ENCODE measurements at places on chromosomes 6 and 20. TPM values are rescaled to one million over a fixed set of nuclear protein-coding genes. Genes with fewer than 3 reads are reported as not detected.

The NKX2-2 gene
- not detected for total RNA-seq

The TNNC2 gene
- total RNA-seq: 3,158 TPM

The WFDC10B gene
- not detected for total RNA-seq

The UBD gene
- total RNA-seq: not detected

The GPX5 gene
- not detected for total RNA-seq

The MYMX gene
- total RNA-seq: 0.36 TPM

The VNN1 gene
- 0.36 TPM for total RNA-seq

DNA sequence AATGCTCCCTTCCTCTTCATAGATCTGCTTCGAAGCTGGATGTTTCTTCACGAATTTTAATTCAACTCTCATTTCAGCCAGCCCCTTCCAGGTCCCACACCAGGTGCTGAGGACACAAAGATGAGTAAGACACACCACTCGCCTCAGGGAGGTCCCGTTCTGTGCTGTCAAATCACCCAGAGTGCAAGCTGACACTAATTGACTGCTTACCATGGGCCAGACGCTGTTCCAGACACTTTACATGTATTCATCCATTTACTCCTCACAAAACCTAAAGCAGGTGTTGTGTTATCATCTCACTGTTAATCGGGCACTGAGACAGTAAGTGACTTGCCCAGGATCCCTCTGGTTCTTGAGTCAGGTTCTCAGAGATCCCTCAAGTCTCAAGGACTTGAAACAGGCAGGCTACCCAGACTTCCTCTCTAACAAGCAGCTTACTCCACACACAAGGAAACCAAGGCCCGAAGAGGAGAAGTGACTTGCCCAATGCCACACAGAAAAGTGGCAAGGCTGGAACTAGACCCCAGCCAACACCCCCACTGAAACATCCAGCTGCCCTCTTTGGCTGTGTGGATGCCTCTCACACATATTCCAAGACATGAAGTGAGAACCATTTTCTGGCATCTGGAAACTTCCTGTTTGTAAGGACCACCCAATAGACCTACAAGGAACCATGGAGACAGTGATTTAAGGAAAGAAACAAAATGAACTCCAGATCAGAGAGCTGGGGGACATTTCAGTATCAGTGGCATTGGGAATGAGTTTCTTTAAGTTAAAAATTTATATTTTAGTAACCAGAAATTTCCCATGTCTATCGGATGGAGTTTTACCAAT lies 174.5 kb downstream of the CDC5L start:
- DNase-seq: no peak

DNA sequence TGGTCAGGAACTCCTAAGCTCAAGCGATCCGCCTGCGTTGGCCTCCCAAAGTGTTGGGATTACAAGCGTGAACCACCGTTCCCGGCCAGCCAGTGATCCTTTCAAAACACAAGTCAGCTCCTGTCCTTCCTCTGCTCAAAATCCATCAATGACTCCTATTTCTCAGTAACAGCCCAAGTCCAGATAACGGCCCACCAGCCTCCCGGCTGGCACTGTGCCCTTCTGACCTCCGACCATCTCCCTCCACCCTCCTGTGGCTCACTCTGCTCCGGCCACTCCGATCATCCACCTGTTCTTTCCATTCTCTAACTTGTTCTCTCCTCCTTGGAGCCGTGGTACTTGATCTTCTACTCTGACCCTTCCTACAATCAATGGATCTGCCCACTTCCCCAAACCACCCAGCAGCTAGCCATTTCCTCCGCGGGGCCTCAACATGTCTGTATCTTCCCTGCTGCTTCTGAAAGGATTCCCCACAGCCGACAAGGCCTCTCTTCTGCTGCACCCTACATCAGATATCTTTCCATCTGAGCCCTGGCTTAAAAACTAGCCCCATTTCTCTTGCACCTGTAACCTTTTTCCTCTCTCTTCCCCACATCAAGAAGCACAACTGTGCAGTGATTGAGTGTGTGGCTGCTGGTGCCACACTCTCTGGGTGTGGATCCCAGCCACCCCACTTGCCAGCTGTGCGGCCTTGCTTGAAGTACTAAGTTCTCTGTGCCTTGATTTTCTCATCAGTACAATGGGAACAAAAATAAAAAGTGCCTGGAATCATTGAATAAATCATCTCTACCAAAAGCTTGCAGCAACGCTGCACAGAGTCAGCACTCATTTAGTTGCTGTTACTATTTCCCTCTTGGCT lies 6.1 kb upstream of the ZMYND8 start:
- no peak for DNase-seq

- no peak for DNase-seq
Observed at GRCh38 chr6:155054491-155055250, 59.6 kb downstream of the TIAM2 start.

DNA sequence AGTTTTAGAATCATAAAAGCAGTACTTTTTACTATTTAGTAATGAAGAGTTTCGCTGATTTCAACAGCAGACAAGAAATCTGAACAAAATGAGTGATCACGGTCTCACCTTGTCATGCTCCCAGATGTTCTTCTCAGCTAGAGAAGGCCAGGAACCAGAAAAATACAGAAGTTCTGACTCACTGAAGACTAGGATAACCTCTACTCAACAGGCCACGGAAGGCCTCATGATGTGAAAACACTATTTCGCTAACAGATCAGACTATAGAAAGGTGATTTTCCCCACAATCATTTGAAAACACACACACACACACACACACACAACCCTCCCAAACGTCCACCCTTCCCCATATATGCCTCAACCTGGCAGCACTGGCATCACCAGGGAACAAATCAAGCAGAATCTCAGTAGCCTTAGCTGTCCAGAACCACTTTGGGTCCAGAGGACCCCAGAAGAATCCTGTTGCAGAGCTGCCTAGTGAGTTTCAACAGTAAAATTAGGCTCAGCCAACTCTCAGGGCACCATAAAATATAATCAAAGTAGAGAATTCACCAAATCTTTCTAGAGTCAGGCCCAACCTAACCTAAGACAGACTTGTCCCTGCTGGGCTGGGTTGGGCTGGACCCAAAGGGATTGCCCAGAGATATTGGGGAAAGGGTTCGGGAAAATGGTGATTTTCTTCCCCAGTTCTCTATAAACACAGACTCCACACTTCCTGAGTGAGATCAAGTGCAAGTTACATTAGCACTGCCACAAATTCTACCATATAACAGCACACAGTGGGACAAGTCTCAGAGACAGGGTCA lies 7.9 kb downstream of the EXOC2 start:
- DNase-seq: no peak

DNA sequence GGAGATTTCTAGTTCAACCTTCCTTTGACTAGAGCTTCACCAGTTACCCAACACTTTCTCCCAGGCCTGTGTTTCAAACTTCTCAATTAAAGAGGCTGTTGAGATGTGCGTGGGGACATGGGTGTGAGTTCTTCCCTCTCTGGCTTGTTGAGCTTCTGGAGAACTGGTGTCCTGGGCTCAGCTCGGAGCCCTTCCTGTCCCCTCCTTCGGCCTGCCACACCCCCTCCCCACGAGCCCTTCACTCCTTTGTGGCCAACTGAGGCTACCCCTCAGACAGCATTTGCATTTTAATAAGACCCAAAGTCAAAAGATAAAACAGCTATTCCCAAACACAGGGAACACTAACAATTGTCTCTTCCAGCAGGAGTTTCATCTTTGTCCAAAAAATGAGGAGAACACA lies 123.3 kb upstream of the MLN start:
- no peak for DNase-seq

GRCh38 chr20:10581823-10582222 lies 92.0 kb downstream of the JAG1 start:
- no peak for DNase-seq

GRCh38 chr20:45798935-45799642 lies 7.3 kb downstream of the DNTTIP1 start:
- peak; percentile 44 for DNase-seq

- DNase-seq: peak; percentile 80
Observed at GRCh38 chr20:699811-700338, 24.3 kb upstream of the SCRT2 start.

DNA sequence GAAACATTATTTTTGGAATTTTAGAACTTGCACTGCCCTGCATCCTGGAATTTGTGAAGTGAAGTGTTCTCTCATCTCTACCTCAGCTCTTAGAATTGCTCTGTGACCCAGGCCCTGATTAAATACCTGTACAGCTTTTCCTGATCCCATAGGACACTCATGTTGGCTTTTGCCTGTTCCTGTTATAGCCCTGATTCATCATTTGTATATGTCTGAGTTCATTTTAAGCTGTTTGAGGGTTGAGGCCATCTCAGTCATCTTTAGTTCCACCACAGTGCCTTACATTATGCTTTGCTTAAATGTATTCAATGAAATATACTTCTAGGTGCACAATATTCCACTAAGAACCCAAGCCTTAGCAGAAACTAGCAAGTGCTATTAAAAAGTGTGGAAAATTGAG lies 26.4 kb downstream of the ZFAND3 start:
- no peak for DNase-seq

GRCh38 chr20:15379681-15380296 lies 1042.4 kb upstream of the FLRT3 start:
- no peak for DNase-seq

- peak; percentile 62 for DNase-seq
Observed at GRCh38 chr6:33314515-33314942, 651 bp upstream of the TAPBP start.

DNA sequence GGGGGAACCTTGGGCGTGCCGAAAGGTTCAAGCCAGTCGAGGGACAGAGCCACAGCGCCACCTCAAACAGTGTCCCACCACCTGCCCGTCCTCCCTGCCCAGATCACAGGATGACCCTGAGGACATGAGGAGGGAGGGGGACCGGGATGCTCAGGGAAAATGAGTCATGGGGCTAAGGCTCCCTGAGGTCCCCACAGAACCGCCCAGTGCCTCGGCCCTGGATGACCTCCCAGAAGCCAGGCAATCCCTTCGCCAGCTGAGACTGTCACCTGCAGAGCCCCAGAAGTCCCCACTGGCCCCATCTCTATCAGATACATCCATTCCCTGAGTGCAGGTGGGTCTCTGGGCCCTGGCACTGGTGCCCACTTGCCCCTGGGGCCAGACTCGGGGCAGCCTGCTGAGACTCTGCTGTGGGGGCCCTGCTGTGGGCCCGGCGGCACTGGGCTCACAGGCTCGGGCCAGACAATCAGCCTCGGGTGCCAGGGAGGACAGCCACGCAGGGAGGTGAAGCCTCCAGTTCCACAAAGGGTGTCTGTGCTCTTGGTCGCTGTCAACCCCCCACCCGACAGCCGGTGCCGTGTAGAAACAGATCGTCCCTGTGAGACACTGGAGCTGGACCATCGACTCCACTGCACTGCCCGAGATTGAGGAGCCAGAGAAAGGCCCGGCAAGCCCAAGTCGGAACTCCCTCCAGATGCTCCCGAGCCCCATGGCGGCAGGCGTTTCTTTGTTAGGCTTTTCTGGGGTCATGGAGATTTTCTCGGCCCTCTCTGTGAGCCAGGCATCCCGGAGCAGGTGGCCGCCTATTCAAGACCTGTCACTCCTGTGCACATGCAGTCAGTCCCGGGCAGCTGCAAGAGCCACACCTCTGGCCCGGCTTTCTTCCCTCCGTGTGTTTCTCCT lies 26.1 kb downstream of the PXDC1 start:
- no peak for DNase-seq

DNA sequence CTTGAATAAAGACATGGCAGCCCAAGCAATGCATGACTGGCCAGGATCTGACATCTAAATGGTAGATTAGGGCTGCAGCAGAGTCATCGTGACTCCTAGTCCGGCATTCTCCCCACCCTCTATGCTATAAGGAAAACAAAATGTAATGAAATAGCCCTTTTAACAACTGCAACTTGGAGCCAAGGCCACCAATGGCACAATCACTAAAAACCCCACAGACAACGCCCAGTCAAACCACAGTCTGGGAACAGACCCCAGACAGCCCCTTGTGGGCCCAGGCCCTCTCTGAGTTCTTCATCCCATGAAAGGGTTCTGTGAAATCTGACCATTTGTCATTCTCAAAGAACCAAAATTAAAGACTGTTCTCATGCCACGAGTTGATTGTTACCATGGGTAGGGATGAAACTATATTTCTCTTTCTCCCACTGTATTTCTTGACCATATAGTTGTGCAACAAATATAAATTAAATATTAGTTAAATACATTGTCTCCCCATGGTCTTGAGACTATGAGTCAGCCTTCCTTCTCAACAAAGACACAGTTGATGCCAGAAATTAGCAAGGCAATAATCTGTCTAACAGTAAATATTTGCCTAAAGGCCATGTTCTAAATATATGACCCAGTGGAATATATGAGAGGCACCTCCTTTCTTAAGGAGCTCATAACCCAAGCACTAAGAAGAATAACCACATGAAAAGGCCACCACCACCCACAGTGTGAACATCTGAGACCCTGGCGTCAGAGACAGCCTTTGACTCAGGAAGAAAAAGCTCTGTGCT lies 85.6 kb upstream of the SSTR4 start:
- no peak for DNase-seq

DNA sequence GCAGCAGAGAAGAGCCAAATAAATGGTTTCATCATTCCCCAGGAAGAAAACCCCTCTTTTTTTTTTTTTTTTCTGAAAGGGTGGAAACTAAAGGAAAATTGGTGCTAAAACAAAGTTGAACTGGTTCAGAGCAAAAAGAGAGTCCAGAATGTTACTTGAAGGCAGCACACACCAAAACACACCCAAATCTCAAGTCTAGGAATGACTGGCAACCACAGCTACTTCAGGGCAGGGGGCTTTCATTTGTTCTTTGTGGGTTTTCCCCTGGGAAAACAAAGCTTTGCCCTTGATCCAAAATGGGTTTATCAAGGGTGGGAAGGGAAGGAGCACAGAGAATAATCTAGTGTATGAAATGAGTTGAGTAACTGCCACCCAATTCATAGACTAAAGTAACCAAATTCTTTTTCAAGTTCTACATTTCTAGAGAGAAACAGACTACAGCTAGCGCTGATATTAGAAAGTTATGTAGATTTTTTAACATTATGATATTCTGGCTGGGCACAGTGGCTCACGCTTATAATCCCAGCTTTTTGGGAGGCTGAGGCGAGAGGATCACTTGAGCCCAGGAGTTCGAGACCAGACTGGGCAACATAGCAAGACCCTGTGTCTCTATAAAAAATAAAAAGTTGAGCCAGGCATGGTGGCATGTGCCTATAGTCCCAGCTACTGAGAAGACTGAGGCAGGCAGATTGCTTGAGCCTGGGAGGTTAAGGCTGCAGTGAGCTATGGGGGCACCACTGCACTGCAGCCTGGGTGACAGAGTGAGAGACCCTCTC lies 119.8 kb downstream of the NFATC2 start:
- DNase-seq: no peak

Data from psoas muscle (tissue), 8 donors.